Endodermal cell (in vitro differentiated cells): ENCODE measurements at places on chromosomes 12 and 14.
A peak's percentile ranks its signal among the peaks of the same experiment; 100 is the strongest.

DNA sequence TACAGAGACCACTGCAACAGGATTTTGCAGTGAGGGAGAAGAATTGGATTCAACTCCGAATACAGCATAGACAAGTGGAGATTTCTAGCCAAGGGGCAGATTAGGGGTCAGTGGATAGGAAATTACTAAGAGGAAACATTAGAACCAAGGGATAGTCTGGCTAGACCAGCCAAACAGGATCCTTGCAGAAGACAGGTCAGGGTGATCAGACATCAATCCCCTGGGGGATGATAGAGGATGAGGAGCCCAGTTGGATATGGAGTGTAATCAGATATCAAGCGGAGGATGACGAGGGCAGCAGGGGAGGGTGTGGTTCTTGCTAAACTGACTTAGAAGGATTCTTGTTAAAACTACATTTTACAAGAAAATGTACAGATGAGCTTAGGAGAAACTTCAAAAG, 424.4 kb downstream of the DAD1 start:
- H3K4me1 ChIP-seq: no peaks in the 10 kb centered on the region
- H3K27me3 ChIP-seq: no peaks in the 10 kb centered on the region
- H3K27ac ChIP-seq: no peak overlapping the region
- H3K36me3 ChIP-seq: no peaks in the 10 kb centered on the region
- H3K4me3 ChIP-seq: no peak overlapping the region

DNA sequence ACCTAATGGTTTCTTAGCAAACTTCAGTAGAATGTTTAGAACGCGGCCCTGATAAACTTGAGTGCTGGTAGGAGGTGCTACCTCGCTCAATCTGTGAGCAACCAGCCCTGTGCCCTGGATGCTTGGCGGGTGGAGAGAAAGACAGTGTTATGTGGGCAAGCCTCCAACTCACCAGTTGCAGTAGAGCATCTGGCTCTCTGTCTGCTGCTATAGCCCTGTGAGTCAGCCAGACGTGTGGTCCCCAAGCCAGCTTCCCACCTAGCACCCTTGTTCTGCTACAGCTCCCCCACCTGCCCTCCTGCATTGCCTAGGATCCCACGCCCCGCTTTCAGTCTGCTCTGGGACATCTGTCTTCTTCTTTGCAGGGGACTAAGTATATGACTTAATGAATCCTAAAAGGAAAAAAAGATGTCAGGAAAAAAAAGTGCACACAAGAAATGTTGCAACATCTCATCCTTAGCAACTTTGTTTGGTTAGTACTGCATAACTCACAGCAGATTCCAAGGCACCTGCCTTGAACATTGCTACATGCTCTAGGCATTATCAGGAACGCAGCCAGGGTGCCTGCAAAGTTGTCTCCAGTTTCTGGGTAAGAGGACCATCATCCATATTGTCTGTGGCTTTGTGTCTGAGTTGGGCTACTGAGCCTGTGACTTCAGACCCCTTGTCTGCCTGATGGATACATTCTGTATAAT, 13.6 kb downstream of the SNRNP35 start:
- no peaks in the 10 kb centered on the region for H3K27me3 ChIP-seq
- DNase-seq: no peak
- H3K4me1 ChIP-seq: no peaks in the 10 kb centered on the region
- H3K27ac ChIP-seq: no peak overlapping the region
- H3K36me3 ChIP-seq: peaks cover 42% of the 10 kb centered on the region
- no peak overlapping the region for H3K4me3 ChIP-seq

- no peak overlapping the region for H3K27ac ChIP-seq
- H3K4me3 ChIP-seq: no peak overlapping the region
- no peak for DNase-seq
- H3K36me3 ChIP-seq: peaks cover 89% of the 10 kb centered on the region
Measured at GRCh38 chr12:55982319-55982936, 8.6 kb downstream of the RAB5B start.

DNA sequence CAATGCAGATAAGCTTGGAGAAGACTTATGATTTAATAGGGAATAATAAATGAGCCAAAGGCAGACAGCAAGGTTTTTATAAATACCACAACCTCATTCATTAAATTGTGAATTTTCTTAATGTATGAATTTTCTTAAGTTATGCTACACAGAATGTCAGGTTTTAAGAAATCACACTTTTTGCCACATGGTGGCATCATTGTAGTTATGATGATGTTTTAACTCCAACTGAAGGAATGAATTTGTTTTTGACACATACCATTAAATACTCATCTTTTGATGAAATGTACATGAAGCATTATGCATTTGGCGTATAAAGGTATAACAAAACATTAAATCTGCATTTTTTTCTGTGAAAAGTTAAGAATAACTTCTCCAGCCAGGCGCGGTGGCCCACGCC, 524.1 kb upstream of the FBXO33 start:
- no peak overlapping the region for H3K4me3 ChIP-seq
- no peak for DNase-seq
- no peaks in the 10 kb centered on the region for H3K4me1 ChIP-seq
- no peaks in the 10 kb centered on the region for H3K36me3 ChIP-seq

DNA sequence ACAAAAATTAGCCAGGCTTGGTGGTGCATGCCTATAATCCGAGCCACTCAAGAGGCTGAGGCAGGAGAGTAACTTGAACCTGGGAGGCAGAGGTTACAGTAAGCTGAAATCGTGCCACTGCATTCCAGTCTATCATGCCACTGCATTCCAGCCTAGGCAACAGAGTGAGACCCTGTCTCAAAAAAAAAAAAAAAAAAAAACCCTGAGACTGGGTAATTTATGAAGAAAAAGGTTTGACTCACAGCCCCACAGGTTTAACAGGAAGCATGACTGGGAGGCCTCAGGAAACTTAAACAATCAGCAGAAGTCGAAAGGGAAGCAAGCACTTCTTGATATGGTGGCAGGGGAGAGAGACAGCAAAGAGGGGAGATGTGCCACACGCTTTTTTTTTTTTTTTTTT, 123.2 kb downstream of the GXYLT1 start:
- H3K36me3 ChIP-seq: no peaks in the 10 kb centered on the region
- no peaks in the 10 kb centered on the region for H3K4me1 ChIP-seq
- no peak overlapping the region for H3K4me3 ChIP-seq
- no peak for DNase-seq
- H3K27ac ChIP-seq: no peak overlapping the region

DNA sequence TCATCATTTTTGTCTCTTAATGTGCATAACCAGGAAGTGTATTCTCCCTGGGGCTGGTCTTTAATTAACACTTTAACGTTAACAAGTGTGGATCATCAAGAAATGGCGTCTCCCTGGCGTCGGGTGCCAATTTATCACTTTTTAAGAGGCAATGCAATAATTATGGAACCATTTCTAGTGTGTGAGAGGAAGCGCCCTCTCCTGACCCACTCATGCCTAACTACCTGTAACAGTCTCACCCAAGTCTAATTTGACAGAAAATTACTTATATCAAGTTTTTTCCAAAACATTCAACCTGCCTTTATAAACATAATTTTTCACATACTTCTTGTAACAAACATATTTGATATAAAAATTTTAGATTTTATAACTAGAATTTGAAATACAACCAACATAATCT, 905.3 kb upstream of the MDGA2 start:
- no peak overlapping the region for H3K4me3 ChIP-seq
- no peak for DNase-seq
- H3K27me3 ChIP-seq: no peaks in the 10 kb centered on the region
- no peaks in the 10 kb centered on the region for H3K36me3 ChIP-seq
- no peak overlapping the region for H3K27ac ChIP-seq

DNA sequence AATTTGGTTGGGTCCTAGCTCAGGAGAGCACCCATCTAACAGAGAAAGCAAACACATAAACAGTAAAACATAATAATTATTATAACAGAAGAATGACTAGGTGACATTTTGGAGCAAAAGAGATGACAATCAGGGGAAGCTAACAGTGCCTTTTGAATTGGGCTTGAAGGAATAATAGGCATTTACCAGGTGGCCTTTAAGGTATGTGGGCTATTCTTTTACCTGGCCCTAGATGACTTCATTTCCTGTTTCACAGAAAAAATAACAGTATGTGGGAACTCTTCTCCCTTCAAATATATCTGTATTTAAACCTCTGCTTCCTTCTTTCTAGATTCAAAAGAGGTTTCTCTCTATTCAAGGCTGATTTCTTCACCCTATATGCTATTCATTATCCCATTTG, 3.8 kb downstream of the IRAK4 start:
- no peaks in the 10 kb centered on the region for H3K4me1 ChIP-seq
- no peak overlapping the region for H3K27ac ChIP-seq
- DNase-seq: no peak

DNA sequence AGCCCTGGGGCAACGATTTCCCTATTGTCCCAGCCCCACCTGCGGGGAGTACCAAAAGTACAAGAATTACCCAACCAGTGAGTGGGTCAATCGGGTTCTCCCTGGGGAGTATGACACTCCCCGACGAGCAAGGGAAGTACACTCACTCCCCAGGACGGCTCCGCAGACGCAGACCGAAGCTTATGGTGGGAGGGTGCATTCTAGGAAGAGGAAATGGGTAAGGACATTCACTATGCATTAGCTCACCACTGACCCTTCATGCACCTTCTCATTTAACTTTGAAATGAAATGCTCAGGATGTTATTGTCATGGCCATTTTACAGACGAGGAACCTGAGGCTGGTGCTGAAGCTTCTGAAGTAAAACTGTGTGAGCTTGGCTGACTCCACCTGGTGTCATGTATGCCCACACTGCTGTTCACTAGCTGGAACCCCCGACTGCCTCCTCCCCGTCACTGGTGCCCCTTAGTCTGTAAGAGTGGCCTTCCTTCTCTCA, 45.8 kb upstream of the TMED10 start:
- H3K27me3 ChIP-seq: no peaks in the 10 kb centered on the region
- no peak for DNase-seq
- H3K27ac ChIP-seq: no peak overlapping the region
- no peaks in the 10 kb centered on the region for H3K36me3 ChIP-seq
- H3K4me3 ChIP-seq: no peak overlapping the region

GRCh38 chr14:68476212-68477109, 316.4 kb downstream of the ZFP36L1 start:
- H3K27me3 ChIP-seq: no peaks in the 10 kb centered on the region
- peak overlapping the region; percentile 22 for H3K27ac ChIP-seq
- H3K4me1 ChIP-seq: peaks cover 10% of the 10 kb centered on the region
- no peak overlapping the region for H3K4me3 ChIP-seq
- no peaks in the 10 kb centered on the region for H3K36me3 ChIP-seq
- no peak for DNase-seq

DNA sequence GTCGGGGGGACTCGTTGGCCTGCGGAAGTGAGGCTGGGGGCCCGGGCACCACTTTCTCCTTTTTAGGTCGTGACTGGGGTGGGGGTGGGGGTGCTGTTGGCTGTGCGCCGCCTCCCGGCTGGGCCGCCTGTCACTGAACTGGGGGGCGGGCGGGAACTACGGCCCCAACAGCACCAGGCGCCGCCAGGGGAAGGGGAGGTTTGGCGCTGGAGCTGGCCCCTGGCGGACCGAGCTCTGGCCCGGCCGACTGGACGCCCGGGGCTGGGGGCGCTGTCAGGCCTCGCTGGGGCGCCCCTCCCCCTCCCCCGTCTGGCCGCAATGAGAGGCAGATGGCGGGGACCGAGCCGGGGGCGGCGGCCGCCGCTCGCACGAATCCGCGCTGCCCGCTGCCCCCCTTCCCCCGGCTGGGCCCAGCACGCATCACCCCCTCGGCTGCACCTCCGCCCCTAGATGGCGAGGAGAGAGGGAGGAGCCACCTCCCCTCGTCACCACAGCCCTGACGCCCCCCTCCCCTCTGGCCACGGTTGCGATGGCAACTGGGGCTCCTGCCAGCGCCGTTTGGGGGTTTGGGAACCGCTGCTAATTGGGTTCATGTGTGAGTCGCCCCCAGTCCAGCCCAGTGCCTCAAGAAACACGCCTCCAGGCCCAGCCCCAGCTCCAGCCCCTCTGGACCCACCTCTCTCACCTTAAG, 723 bp downstream of the NFATC4 start:
- H3K4me1 ChIP-seq: peaks cover 7% of the 10 kb centered on the region
- peak; percentile 84 for DNase-seq
- peak overlapping the region; percentile 84 for H3K4me3 ChIP-seq
- H3K27ac ChIP-seq: peak overlapping the region; percentile 74

- peaks cover 8% of the 10 kb centered on the region for H3K27me3 ChIP-seq
- H3K4me1 ChIP-seq: peaks cover 6% of the 10 kb centered on the region
- DNase-seq: peak; percentile 91
- H3K36me3 ChIP-seq: no peaks in the 10 kb centered on the region
Measured at GRCh38 chr14:77024171-77024691, 4.3 kb downstream of the IRF2BPL start.

DNA sequence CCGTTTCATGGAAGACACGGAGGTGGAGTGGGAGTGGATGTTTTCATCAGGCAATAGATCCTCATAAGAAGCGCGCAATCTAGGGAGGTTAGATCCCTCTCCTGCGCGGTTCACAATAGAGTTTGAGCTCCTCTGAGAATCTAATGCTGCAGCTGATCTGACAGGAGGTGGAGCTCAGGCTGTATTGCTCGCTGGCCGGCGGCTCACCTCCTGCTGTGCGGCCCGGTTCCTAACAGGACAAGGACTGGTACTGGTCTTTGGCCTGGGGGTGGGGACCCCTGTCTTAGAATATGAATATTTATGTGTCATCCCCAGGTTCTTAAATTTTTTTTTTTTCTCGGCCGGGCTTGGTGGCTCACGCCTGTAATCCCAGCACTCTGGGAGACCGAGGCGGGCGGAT, 36.7 kb downstream of the PRICKLE1 start:
- H3K4me1 ChIP-seq: no peaks in the 10 kb centered on the region
- DNase-seq: peak; percentile 81
- peaks cover 19% of the 10 kb centered on the region for H3K27me3 ChIP-seq
- peaks cover 30% of the 10 kb centered on the region for H3K36me3 ChIP-seq

- DNase-seq: no peak
- no peaks in the 10 kb centered on the region for H3K27me3 ChIP-seq
- H3K4me1 ChIP-seq: no peaks in the 10 kb centered on the region
Measured at GRCh38 chr12:63802012-63802608, 22.4 kb downstream of the RXYLT1 start.

DNA sequence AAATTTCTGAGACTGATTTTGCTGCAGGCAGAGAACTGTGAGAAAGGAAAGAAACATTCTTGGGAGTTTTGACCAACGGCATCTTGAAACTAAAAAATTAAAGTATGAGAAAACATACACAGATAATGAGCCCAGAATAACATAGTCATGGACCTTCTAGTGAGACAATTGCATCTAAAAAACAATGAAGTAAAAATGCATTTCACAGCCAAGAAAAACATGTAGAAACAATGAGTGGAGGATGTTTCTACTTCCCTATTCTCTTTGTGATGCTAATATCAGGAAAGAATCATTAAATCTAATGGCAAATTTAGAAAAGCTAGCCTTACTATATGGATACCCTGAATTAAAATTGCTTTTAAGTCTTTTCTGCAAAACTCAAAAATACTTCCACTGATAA, 12.2 kb upstream of the PLEKHG7 start:
- no peak overlapping the region for H3K4me3 ChIP-seq
- no peaks in the 10 kb centered on the region for H3K4me1 ChIP-seq
- DNase-seq: no peak
- no peaks in the 10 kb centered on the region for H3K27me3 ChIP-seq
- H3K36me3 ChIP-seq: no peaks in the 10 kb centered on the region
- H3K27ac ChIP-seq: no peak overlapping the region

DNA sequence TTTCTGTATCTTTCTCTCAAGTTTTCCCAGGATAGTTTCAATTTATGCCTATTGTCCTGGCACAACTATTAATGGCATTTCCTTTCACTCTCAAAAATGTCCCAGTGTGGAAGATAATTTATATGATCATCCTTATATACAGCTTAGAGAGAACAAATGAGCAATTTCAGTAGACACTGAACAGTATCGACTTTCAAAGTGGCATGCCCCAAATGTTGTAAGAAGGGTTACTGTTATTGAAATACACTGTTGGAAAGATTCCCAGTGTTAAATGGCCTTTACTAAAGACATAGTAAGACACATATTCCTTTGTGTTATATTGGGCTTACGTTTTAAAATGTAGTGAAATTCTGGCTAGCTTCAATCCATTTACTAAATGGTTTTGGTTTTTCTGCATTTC, 202.3 kb upstream of the CDKN3 start:
- H3K27me3 ChIP-seq: no peaks in the 10 kb centered on the region
- no peak for DNase-seq
- no peak overlapping the region for H3K4me3 ChIP-seq
- peaks cover 3% of the 10 kb centered on the region for H3K4me1 ChIP-seq
